ENCODE measurements at places on chromosomes 16 and 17.

GRCh38 chr17:48627118-48627597 lies 1.0 kb upstream of the HOXB9 start:
- no peak for DNase-seq

- peak; percentile 45 for DNase-seq
Measured at GRCh38 chr17:8799570-8800212, 526 bp upstream of the MFSD6L start.

DNA sequence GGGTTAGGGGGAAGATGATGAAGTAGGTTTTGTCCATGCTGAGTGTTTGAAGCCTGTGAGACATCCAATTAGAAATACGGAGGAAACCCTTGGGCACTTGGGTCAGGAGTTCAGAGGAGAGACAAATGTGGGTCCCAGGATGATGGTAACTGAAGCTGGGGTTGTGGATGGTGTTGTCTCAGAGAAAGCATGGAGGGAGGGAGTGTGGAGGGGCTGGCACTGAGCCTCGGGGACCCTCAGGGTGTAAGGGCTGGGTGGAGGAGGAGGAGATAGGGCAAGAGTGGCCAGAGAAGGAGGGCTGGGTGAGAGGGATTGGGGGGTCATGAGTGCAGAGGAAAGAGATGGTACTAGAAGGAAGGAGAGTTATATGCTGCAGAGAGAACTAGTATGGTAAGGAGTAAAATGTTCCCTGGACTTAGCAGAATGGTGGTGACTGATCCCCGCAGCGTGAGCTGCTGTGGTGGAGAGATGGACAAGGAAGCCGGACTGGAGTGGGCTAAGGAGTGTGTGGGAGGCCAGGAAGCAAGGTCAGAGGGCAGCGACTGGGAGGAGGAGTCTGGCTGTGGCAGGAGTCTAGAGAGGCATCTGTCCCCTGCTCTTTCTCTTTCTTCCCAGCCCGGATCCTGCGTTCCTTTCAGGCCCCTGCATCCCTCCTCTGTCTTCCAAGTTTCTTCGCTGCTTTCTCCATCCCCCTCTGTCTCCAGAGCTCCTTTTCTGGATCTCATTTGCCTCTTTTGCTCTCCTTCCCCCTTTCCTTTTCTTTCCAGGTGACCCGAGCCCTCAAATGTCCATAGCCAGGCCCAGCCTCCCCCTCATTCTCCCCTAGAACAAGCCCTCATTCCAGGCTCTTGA lies 3.9 kb upstream of the COL1A1 start:
- DNase-seq = peak; percentile 72

DNA sequence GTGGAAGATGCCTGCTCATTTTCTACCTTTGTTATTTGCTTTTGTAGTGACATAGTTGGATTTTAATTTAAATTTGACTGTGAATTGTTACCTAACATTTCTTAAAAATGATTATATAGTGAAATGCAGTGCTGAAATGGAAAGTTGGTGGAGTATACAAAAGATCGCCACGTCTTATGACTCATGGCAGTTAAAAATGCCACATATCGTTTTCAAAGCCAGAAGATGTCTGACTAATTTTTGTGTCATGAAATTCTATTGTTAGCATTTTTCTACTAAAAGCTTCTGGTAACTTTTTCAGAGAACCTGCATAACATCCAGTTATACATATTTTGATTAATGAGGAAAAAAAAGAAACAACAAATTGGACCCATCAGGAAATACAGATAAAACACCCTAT lies 20.6 kb downstream of the MAP2K4 start:
- no peak for DNase-seq

DNA sequence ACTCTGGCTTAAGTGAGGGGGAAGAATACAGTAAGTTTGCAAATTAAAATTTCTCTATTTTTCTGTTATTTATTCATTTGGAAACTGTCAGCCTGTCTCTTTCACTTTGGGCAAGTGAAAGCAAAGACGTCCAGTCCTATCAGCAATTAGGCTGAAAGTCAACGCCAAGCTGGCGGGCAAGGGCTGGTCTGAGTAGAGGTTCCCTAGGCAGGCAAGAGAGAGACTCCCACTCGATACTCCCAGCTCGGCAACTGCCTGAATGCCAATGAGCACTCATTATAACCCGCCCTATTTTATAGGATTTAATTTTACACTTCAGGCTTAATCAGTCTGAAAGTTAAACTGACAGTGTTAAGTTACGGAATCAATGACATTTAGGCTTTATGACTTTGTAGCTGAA lies 14.3 kb upstream of the SLC38A8 start:
- DNase-seq = no peak

GRCh38 chr16:66440970-66441369 lies 13.9 kb downstream of the BEAN1 start:
- no peak for DNase-seq
